NCI-H1930 (cell line): ENCODE measurements at places on chromosomes 13 and 19.

- no peak for DNase-seq
These were observed 427.9 kb downstream of the ZNF536 start for GRCh38 chr19:30799865-30800755.

DNA sequence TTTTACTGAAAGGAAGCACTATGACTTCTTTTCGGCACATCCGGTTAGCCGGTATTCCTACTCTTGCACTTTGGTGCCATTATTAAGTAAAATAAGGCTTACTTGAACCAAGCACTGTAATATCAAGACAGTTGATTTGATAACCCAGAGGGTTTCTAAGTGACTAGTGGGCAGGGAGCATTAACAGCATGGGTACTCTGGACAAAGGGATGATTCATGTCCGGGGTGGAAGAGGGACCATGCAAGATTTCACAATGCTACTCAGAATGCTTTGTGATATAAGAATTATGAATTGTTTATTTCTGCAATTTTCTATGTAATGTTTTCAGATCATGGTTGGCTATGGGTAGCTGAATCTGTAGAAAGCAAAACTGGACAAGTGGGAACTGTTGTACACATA lies 282.1 kb downstream of the TDRD3 start:
- no peak for DNase-seq

GRCh38 chr19:1266916-1267476 lies 2.1 kb upstream of the CIRBP start:
- DNase-seq: peak; percentile 34

DNA sequence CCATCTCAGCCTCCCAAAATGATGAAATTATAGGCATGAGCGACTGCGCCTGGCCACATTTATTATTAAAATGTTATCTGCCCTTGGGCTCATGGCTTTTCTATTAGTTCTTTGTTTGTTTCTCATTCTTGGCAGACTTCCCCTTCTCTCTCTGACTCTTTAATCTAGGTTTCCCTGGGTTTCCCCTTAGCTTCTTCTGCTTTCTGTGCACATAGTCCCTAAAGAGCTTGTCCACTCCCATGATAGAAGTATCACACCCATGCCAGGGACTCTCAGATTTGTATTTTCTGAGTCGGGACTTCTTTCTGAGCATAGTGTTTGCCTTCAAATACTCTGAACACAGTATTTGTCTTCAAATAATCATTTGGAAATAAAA lies 38.6 kb upstream of the ITM2B start:
- no peak for DNase-seq

- DNase-seq: no peak
These were observed 3.5 kb upstream of the LHB start for GRCh38 chr19:49020342-49020741.

DNA sequence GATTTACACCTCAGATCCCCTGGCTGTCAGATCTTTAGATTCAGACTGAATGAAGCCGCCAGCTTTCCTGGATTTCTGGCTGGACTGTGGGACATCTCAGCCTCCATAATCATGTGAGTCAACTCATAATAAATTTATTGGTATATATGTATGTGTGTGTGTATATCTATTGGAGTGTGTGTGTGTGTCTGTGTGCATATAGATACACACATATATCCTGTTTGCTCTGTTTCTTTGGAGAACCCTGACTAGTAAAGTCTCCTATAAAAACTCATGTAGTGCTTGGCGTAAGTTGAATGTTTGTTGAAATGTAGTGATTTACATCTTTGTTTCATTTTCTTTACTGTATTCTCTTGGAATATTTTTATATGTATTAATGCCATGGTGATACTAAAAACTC lies 499.5 kb upstream of the KLF12 start:
- DNase-seq: no peak

- DNase-seq: no peak
These were observed 133.5 kb upstream of the MIR17HG start for GRCh38 chr13:91214031-91214430.

DNA sequence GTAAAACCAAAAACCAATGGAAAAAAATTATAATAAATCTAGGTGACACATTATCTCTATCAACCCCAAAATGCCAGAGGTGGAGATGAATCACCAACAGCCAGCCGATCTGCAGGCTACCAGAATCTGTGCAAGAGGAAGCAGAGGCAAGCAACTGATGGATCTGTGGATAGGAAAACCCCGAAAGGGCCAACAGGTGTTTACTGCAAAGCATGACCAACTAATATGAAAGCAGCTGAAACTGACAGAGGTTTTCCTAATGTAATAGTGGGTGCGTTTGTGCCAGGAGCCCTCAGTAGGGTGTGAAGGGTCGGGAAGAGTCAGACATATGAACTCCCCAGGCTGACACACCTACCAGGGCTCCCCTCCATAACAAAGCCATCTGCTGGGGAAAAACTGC lies 554.6 kb downstream of the RFC3 start:
- DNase-seq: no peak

DNA sequence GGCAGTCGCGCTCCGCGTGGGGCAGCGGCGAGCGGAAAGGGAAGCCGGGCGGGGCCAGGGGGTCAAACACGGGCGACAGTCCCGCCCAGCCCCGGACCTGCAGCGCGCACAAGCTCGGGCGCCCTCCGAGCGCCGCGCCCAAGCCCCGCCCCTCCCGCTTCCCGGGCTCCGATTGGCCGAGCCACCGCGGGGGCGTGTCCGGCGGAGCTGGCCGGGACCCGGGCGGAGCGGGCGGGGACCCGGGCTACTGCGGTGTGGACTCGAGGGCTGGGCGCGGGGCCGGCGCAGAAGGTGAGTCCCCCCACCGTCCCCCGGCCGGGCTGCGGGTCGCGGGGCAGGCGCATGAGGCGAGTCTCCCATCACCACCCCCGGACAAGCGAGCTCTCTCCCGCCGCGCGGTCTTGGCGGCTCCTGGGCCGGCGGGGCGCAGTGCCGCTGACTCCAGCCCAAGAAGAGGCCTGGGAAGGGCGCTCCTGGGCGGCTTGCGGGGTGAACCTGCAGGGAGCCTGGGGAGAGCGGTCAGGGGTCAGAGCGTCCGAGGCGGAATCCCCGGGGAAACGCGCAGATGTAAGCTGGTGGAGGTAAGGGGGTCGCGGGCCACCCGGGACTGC lies at the start of gene PLEKHF1:
PLEKHF1 (plus strand) TSS at position 247 of the 611 bp plus-strand sequence. CDS start 8,379 bp downstream, outside the sequence.
- peak; percentile 72 for DNase-seq

GRCh38 chr13:102091231-102091630 lies 310.6 kb downstream of the FGF14 start:
- DNase-seq: no peak

GRCh38 chr13:47334173-47334572 lies 437.3 kb upstream of the HTR2A start:
- no peak for DNase-seq

DNA sequence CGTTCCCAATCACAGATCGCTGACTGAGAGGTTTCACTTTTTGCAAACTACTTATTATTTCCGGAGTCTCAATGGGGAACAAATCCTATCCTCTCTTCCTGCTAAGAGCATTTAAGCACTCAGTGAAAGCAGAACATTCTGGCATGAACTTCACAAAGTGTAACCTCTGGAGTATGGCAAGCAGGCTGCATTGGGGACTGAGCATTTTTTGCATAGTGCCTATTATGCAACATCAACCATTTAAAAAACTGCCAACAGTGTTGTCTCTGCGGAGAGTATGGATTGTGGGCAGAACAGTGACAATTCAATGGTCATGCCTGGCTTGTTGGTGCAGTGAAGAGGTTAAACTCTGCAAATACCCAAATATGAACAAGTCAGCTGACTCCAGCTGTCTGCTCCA lies 484.6 kb downstream of the OLFM4 start:
- DNase-seq: no peak

DNA sequence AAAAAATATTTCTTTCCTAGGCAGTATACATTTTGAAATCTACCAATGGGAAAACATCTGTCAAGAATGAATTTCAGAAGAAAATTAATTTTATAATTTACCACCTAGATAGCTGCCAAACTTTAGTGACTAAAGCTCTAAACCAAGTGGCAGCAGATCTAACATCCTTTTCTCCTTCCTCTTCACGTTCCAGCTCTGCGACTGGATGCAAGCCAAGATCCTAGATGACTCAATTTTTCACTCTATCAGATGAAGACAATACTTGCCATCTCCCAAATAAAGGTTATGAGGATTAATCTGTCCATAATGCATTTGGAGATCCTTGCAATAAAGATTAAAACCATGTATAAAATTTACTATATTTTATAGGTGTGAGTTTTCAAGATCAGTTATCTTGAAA lies 66.7 kb upstream of the MIR17HG start:
- DNase-seq: no peak

- peak; percentile 67 for DNase-seq
These were observed 40.3 kb downstream of the ANKRD10 start for GRCh38 chr13:110874508-110874960.

GRCh38 chr19:5091018-5091683 lies 122.2 kb downstream of the KDM4B start:
- no peak for DNase-seq

- no peak for DNase-seq
These were observed 652.5 kb downstream of the SLITRK1 start for GRCh38 chr13:83229574-83230305.

DNA sequence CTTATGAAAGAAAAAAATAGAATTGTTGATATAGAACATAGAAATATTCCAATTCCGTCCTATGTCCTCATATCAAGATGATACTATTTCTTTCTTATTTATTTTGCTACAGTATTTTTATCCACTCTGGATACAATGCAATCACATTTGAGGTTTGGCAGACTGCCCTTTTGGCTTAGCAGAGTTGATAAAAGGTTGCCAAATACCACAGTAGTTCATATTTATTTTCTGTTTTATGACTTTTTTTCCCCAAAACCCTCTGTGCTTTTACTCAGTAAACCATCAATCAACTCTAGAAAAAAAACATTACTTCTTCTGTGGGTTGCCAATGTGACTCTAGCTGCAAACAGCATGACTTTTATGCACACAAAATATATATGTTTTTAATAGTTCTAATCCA lies 424.5 kb downstream of the PCDH9 start:
- DNase-seq: no peak

DNA sequence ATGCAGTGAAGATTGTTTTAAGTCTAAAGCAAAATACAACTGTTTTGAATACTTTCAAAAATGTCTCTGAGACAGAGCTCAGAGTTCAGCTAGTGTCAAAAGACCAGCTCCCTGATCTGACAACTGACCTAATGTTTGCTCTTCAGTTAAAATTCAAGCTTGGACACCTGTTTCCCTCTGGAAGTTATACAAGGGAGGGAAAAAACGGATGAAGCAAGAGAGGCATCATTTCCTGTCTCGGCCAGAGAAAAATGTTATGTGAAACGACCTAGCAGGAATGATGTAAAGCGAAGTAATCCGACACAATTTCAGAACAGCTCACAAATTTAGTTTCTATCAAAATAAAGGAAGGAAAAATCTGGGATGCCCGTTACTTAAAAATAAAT lies 59.4 kb downstream of the ZAR1L start:
- no peak for DNase-seq

DNA sequence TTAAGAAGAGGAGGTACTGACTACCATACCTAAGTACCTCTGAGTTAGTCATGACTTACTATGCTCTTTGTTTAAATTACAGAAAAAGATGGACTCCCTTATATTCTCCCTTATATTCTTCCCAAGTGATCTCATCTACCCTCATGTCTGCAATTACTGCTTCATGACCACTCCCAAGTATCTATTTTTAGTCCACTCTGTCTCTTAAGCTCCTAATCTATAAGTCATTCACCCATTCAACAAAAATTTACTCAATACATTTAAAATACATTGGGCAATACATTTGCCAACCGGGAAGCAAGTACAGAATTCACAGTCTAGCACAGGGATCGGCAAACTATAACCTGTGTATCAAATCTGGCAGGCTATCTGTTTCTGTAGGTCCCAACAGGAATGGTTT lies 42.6 kb downstream of the KPNA3 start:
- no peak for DNase-seq
